Left lobe of liver (tissue), 2 donors: ENCODE measurements at places on chromosomes 3 and 15. TPM values are rescaled to one million over a fixed set of nuclear protein-coding genes. Genes with fewer than 3 reads are reported as not detected.

GRCh38 chr3:19030522-19030839 lies 117.8 kb upstream of the KCNH8 start:
- no peak for DNase-seq

DNA sequence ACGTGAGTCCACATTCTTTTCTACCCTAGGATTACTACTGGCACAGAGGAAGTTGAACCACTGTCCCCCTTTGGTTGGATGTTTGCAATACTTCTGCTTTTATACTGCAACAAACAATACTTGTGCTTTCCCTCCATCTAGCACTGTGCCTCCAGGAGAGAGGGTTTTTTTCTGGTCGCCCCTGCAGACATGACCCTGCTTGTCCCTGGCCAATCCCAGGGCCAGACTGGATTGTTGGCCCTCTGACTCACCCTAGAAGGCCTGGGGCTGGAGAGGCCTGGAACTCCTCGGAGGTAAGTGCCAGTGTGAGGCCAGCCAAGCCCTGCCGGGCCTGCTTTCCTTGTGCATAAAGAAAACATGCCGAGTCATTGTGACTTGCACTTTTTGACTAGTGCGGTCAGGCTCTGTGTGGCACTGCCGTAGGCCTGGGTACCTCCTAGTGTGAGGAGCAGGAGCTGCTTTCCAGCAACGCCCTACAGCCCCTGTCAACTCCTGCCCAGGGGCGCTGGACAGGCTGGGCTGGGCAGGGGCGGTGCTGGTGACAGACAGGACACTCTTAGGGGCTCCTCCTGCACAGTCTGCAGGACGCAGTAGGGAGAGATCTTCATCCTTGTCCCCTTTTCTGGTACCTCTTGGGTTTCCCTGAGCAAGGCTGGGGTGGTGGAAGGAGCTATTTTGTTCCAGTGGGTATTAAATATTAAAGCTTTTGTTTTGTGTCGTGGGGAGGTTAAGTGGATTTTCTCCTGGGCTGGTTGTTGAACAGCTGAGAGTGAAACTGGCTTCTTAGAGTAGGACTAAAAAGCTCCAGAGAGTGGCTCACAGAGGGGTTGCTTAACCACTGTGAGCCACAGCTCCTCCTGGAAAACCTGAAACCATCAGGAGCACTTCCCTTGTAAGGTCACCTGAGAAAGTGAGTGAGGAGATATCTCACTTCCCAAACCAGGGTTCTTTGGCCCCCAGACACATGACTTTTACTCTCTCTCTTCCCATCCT lies 14.4 kb upstream of the TKT start:
- DNase-seq = peak; percentile 81

DNA sequence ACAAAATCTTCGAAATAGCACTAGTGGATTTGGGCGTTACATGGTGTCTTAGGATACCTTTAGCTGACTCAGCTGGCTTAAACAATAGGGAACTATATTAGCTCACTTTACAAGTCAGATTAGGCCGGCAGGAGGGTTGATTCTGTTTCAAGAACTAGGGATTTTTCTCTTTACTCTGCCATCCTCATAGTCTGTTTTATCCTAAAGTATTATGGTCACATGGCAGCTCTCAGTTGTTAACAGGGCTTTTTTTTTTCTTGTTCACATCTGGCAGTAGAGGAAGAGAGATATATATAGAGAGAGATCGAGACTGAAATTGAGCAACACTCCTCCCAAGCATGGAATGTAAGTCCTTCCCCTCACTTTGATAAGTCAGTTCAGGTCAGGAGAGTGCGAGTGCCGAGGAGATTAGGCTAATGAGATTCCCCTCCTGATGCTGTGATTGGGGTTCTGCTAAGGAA lies 32.9 kb downstream of the CHP1 start:
- no peak for DNase-seq

- DNase-seq = no peak
Observed at GRCh38 chr3:144221761-144222160, 250.1 kb downstream of the DIPK2A start.

The MUC4 gene
- total RNA-seq = 0.08 TPM

GRCh38 chr15:79209116-79209515 lies 73.4 kb upstream of the ANKRD34C start:
- DNase-seq = no peak

- no peak for DNase-seq
Observed at GRCh38 chr3:98726084-98726483, 37.1 kb upstream of the ST3GAL6 start.

DNA sequence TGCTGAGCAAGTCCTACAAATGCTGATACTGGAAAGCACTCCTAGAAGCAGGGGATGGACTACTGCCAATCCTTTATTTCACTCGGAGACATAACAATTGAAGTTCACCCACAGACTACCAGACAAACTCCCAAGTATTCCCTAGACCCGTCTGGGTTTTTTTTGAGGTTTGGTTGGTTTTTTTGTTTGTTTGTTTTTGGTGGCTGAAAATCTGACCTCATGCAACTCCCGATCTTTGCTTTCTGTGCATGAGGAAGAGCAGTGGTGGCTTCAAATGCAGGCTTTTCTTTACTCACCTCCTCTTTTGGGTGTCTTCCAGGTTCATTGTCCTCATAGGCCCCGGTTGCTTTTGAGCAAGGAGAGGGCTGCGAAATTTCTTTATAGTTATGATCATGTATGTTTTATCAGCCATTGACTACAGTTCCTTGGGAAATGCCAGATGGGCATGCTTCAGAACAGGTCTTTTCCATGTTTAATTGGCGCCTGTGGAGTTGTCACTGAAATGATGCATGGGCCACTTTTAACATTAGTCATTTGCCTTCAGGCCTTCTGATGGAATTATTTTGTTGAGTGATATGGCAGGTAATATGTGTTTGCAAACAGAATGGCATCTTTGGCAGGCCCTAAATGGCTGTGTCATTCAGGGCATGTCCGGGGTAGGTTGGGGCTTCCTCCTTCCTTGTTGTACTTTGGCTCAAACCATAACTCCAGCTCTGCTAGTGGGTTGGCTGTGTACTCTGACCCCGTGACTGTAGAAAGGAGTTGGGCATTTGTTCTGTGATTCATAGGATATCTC lies 81.3 kb upstream of the ZBED2 start:
- no peak for DNase-seq

DNA sequence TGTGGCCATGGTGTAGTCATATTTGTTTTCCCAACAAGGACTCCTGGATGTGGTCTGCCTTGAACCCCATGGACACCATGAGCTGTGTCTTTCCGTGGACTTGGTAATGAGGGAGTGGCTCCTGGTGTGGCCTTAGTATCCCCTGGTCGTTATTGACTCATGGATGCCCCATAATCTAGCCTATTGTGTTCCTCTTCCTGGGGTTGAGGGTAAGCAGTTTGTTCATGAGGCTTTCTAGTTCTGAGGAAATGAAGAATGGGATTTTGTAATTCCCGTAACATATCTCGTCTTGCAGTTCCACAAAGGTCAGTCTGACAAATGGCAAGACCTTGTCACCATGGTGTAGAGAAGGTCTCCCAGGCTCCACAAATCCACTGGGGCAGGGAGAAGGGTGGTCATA lies 22.6 kb downstream of the RAB7A start:
- DNase-seq = no peak

- no peak for DNase-seq
Observed at GRCh38 chr15:56824175-56824574, 90.9 kb upstream of the ZNF280D start.

- DNase-seq = no peak
Observed at GRCh38 chr15:46080016-46080415, 445.2 kb downstream of the SQOR start.

The SLC22A14 gene
- total RNA-seq = not detected
